Hepatocyte (in vitro differentiated cells): ENCODE measurements at places on chromosomes 3 and 15. TPM values are rescaled to one million over a fixed set of nuclear protein-coding genes. Genes with fewer than 3 reads are reported as not detected.

OR5K2 gene
- not detected in 2 replicates for polyA plus RNA-seq

CAND2 gene
- polyA plus RNA-seq = 3.1 and 4.3 TPM in 2 replicates

CLEC3B gene
- 1.7 and 2.6 TPM in 2 replicates for polyA plus RNA-seq

ZKSCAN7 gene
- 6.0 and 7.9 TPM in 2 replicates for polyA plus RNA-seq

CHP1 gene
- 30.8 and 39.0 TPM in 2 replicates for polyA plus RNA-seq

EFCC1 gene
- polyA plus RNA-seq = 0.11 and 0.50 TPM in 2 replicates

WDR5B gene
- polyA plus RNA-seq = 1.7 and 1.9 TPM in 2 replicates

PROS1 gene
- polyA plus RNA-seq = 46.5 and 58.7 TPM in 2 replicates

FYTTD1 gene
- 24.2 and 32.1 TPM in 2 replicates for polyA plus RNA-seq

SERINC4 gene
- polyA plus RNA-seq = not detected in 2 replicates

ADGRG7 gene
- 2.5 and 4.9 TPM in 2 replicates for polyA plus RNA-seq

KNG1 gene
- polyA plus RNA-seq = 32.3 and 57.4 TPM in 2 replicates

CHCHD6 gene
- 19.7 and 20.6 TPM in 2 replicates for polyA plus RNA-seq
